ENCODE measurements at places on chromosomes 3 and 15.

- no peak for DNase-seq
Measured at GRCh38 chr3:151044706-151045105, 40.8 kb upstream of the MED12L start.

- no peak for DNase-seq
Measured at GRCh38 chr15:74816624-74817369, 4.2 kb downstream of the LMAN1L start.

GRCh38 chr15:86162641-86163040, 83.0 kb downstream of the AGBL1 start:
- DNase-seq = no peak

- DNase-seq = no peak
Measured at GRCh38 chr15:51380999-51381806, 39.7 kb downstream of the GLDN start.

- no peak for DNase-seq
Measured at GRCh38 chr15:60072826-60073465, 68.8 kb downstream of the FOXB1 start.

GRCh38 chr15:68096099-68096498, 42.0 kb downstream of the PIAS1 start:
- no peak for DNase-seq

DNA sequence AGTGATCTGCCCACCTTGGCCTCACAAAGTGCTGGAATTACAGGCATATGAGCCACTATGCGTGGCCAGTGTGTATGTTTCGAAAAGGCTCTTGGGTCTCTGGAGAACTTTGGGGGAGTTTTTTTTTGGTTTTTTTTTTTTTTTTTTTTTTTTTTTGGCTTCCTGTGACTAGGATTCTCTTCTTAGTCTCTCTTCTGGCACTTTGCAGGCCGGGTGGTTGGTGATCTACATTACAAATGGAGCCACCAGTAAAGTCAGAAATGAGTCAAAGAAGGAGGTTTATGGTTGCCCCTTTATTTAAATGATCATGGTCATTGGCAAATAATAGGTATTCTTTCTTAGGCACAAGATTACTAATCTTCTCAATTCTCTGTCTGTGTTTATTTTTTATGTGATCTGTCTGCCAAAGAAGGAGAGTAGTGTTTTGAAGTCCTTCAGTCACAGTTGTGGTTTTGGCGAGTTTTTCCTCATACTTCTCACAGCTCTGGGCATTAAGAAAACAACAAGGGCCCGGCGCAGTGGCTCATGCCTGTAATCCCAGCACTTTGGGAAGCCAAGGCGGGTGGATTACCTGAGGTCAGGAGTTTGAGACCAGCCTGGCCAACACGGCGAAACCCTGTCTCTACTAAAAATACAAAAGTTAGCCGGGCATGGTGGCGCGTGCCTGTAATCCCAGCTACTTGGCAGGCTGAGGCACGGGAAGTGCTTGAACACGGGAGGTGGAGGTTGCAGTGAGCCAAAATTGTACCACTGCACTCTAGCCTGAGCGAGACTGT, 38.3 kb downstream of the PDE8A start:
- DNase-seq = no peak

DNA sequence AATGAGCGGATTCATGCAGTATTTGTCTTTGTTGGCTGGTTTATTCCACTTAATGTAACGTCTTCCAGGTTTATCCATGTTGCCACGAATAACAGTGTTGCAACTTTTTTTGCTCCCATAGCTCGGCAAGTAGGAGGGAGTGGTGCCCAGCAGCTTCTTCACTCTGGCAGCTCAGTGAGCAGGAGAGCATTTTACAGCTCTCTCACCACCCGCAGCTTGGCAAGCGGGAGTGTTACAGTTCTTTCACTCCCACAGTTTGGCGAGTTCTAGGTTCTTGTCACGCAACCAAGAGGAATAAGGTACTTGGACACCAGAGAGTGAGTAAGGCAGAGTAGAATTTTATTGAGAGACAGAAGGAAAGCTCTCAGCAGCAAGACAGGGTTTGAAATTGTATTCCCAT, 935.2 kb downstream of the TBL1XR1 start:
- no peak for DNase-seq

GRCh38 chr3:93923006-93923405, 50.7 kb downstream of the PROS1 start:
- no peak for DNase-seq
